ENCODE measurements at places on chromosomes 7 and 10.
A peak's percentile ranks its signal among the peaks of the same experiment; 100 is the strongest.

DNA sequence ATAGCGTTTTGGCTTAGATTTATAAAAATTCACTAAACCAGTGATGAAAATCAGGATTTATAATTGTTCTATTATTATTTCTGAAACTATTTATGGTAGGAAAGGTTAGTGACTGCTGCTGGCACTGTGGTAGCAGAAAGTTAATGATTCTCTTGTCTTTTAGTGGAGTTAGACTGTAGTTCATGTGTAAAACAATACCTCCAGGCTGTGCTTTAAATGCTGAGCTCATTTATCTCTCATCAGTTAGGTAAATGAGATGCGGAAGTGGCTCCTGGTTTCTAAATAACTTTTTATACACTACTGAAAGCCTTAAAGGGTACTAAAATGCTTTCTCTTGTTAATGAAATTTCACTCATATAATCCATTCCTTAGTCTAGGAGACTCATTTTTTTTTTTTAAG is 326.8 kb upstream of the POT1 start:
- DNase-seq = no peak

DNA sequence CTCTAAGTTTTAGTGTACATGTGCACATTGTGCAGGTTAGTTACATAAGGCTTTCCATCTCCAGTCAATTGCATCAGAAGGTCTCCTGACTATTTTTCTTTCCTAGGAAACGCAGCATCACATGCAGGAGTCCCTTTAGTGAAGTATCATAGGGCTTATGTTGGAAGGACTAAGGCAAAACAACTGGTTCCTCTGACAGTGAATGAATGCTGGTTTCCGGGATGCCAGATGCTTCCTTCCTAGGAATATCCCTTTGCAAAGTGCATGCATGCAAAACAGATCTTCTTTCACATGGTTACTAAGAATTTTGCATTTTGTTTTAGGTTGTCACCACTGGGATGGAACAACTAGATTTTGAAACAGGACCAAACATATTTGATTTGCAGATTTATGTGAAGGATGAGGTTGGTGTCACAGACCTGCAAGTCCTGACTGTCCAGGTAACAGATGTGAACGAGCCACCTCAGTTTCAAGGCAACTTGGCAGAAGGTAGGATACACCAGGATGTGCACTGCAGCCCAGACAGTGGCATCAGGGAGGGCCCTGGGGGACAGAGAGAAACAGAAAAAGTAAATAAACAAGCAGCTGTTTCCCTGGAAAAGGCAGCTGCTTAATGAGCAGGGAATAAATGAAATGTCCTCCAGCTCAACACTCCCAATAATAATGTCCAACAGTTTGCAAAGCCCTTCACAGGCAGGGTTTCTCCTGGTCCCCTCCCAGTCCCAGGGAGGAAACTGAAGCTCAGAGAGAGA is 17.8 kb downstream of the CDHR3 start:
- no peak for DNase-seq

- DNase-seq = no peak
Observed at GRCh38 chr7:1114505-1114904, 26.6 kb downstream of the GPER1 start.

GRCh38 chr7:108669958-108670357 is 100.3 kb downstream of the DNAJB9 start:
- DNase-seq = no peak

DNA sequence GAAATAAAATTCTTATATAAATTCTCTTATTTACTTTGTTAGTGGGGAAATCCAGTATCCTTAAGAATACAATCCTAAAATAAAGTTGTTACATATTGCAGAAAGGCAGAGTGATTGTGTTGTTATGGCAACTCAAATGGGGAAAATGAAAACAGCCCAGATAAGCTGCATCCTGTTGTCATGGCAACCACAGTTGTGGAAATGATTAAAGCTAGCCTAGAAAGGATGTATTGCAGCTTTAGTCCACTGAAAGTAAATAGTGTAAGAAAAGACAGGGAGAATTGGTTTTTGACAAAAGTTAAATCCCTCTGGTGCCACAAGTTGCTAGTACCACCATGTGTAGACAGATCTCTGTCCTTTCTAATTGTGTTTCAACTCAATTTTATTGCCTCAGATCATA is 43.2 kb downstream of the BTRC start:
- peak; percentile 21 for DNase-seq

- DNase-seq = no peak
Observed at GRCh38 chr7:151008511-151009323, 15.6 kb downstream of the ATG9B start.

DNA sequence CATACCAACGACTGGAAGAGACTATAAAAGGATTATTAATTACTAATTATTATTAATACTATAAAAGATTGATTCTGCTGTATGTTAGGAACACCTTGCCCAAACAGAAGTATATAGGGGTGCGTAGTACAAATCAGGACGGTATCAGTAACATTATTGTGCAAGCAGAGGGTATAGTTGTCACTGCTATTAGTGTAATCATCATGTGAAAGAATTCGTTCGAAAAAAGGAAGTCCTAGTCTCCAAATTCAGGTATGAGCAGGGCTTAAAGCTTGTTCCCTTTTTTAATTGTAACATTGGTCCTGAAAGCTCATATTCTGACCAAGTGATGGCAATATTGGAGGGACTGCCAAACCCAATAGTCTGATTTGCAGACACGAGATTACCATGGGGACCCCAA is 81.8 kb downstream of the THSD7A start:
- no peak for DNase-seq

DNA sequence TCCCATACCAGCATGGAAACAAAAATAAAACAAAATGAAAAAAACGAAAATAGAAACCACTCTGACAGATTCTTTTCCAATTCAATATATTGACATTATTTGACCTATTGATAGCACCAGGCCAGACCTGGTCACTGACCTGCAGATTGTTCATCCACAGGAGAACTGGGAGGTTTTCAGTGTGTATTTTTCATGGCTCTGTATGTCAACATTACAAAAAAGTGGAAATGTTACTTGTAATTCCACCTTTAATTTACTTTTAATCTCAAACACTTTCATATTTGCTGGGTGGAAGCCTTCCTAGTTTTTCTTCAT is 2.9 kb downstream of the HKDC1 start:
- no peak for DNase-seq

GRCh38 chr10:7541137-7542087 is 125.4 kb downstream of the ITIH5 start:
- peak; percentile 5 for DNase-seq
